ENCODE measurements at places on chromosomes 16 and 17.
A peak's percentile ranks its signal among the peaks of the same experiment; 100 is the strongest.

- DNase-seq, result no peak
- no peaks in the 10 kb centered on the region for H3K36me3 ChIP-seq
- H3K4me3 ChIP-seq, result no peak overlapping the region
Measured at GRCh38 chr17:79374087-79374689, 236.7 kb downstream of the RBFOX3 start.

- H3K27me3 ChIP-seq, result no peaks in the 10 kb centered on the region
- H3K36me3 ChIP-seq, result no peaks in the 10 kb centered on the region
- H3K4me3 ChIP-seq, result no peak overlapping the region
- H3K4me1 ChIP-seq, result no peaks in the 10 kb centered on the region
- no peak for DNase-seq
Measured at GRCh38 chr16:22618842-22619241, 108.2 kb downstream of the NPIPB5 start.

- no peak overlapping the region for H3K4me3 ChIP-seq
- no peaks in the 10 kb centered on the region for H3K27me3 ChIP-seq
- DNase-seq, result no peak
- H3K4me1 ChIP-seq, result peaks cover 47% of the 10 kb centered on the region
- peaks cover 40% of the 10 kb centered on the region for H3K36me3 ChIP-seq
Measured at GRCh38 chr16:89563639-89564392, 3.3 kb downstream of the RPL13 start.

DNA sequence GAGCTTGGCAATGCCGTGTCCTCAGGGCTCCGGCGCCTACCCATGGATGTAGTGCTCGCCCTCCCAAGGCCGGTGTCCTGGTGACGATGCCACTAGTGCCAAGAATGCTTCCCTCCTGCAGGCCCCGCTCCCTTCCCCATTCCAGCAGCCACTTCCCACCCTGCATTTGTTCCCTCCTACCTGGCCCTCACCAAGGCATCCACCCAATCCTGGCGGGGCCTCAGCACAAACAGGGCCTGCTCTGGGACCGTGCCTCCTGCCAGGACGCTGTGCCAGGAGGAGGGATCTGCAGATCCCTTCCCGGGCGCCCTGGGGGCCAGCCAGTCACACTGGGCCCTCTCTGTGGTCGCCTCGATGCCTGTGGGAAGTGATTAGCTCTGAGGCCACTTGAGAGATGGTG, 25.1 kb downstream of the ABR start:
- peaks cover 1% of the 10 kb centered on the region for H3K36me3 ChIP-seq
- peaks cover 12% of the 10 kb centered on the region for H3K4me1 ChIP-seq
- H3K27ac ChIP-seq, result no peak overlapping the region
- no peak overlapping the region for H3K4me3 ChIP-seq
- peak; percentile 81 for DNase-seq

DNA sequence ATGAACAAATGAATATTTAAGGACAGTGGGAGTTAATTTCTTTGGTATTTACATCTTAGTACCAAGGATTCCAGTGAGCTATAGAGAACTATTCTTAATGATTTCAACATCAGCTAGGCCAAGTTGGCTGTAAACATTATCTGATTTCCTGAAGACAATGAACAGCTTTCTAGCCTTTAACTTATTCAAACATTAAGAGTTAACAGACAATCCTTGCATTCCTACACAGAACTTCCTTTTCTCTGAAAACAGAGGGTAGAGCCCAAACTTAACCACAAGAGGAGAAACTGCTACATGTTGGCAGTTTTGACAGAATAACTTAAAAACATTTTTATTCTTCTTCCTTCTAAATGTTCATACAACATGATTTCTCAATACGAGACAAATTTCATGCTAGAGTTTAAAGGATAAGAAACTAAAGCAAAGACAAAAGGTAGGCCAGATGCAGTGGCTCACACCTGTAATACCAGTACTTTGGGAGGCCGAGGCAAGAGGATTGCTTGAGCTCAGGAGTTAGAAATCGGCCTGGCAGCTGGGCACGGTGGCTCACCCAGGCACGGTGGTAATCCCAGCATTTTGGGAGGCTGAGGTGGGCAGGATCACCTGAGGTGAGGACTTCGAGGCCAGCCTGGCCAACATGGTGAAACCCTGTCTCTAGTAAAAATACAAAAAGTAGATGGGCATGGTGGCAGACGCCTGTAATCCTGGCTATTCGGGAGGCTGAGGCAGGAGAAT, 4.4 kb downstream of the CRLF3 start:
- DNase-seq, result no peak
- H3K4me1 ChIP-seq, result peaks cover 22% of the 10 kb centered on the region
- no peaks in the 10 kb centered on the region for H3K27me3 ChIP-seq
- H3K36me3 ChIP-seq, result no peaks in the 10 kb centered on the region
- no peak overlapping the region for H3K27ac ChIP-seq

DNA sequence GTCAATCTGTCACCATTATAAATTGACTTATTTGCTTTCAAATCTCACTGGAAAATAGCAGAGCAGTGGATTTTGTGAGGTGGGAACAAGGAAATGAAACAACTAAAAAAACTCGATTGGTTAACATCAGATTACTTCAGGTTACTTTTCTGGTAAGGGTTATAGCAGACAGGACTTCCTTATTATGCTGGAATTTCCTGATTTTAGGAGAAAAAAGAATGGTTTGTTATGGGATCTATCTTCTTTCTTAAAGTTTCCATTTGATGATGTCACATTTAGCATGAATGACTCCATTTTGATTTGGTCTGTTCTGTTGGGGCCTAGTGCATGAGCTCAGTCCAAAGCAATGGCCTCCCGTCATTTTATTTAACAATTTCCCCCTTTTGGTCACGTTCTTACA, 210.6 kb downstream of the KCNJ2 start:
- H3K4me1 ChIP-seq, result no peaks in the 10 kb centered on the region
- no peaks in the 10 kb centered on the region for H3K27me3 ChIP-seq
- no peaks in the 10 kb centered on the region for H3K36me3 ChIP-seq
- DNase-seq, result no peak
- no peak overlapping the region for H3K27ac ChIP-seq
- no peak overlapping the region for H3K4me3 ChIP-seq

- peaks cover 46% of the 10 kb centered on the region for H3K4me1 ChIP-seq
- peak; percentile 73 for DNase-seq
- no peak overlapping the region for H3K4me3 ChIP-seq
- no peaks in the 10 kb centered on the region for H3K36me3 ChIP-seq
- H3K27me3 ChIP-seq, result no peaks in the 10 kb centered on the region
Measured at GRCh38 chr16:49701789-49702494, 154.0 kb downstream of the ZNF423 start.

- no peaks in the 10 kb centered on the region for H3K36me3 ChIP-seq
- peaks cover 12% of the 10 kb centered on the region for H3K4me1 ChIP-seq
- no peak overlapping the region for H3K27ac ChIP-seq
- no peaks in the 10 kb centered on the region for H3K27me3 ChIP-seq
Measured at GRCh38 chr16:87496447-87496801, 3.6 kb upstream of the ZCCHC14 start.

DNA sequence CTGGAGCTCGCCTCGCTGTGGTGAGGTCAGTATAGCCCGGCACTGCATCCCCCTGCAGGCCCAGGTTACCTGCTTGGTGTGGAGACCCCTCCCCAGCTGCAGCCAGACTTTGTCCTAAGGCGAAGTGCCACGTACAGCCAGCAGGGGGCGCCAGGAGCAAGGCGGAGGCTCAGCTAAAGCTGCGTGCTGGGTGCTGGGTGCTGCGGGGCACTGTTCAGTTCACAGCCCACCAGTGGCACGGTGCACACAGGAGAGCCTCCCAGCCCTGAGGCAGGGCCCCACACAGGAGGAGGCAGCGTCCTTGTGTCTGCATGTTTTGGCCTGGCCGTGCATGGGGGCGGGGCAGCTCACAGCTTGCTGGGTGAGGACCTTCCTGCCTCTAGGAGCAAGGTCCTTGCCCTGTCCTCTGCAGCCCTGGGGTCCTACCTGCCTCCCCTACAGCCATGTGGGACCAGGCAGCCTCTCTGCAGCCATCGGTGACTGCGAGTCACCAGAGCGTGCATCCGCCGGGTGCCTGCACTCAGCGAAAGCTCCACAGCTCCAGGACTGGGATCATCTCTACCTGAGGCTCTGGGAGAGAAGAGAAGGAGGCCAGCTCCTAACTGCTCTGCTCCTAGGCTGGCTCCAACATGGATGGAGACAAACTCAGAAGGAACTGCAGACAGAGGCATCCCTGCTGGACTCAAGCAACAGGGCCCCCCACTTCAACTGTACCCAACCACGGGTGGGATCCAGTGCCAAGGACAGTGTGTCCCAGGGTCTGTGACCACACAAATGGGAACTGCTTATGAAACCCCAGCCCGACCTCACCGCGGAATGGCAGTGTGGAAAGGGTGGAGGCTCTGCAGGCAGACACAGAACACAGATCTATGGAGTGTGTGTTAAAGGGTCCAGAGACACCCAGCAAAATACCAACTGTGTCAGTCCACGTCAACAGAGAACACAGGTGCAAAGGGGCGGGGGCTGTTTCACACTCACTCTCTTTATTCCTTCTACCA, 19.0 kb downstream of the SLC7A5 start:
- H3K27ac ChIP-seq, result no peak overlapping the region
- H3K4me3 ChIP-seq, result no peak overlapping the region
- no peaks in the 10 kb centered on the region for H3K27me3 ChIP-seq
- H3K36me3 ChIP-seq, result peaks cover 4% of the 10 kb centered on the region
- peaks cover 29% of the 10 kb centered on the region for H3K4me1 ChIP-seq

- DNase-seq, result no peak
- H3K36me3 ChIP-seq, result peaks cover 36% of the 10 kb centered on the region
- H3K27ac ChIP-seq, result no peak overlapping the region
- H3K4me1 ChIP-seq, result peaks cover 22% of the 10 kb centered on the region
- H3K27me3 ChIP-seq, result peaks cover 13% of the 10 kb centered on the region
Measured at GRCh38 chr16:88651989-88652761, 1.3 kb upstream of the CYBA start.

- no peak overlapping the region for H3K4me3 ChIP-seq
- no peaks in the 10 kb centered on the region for H3K27me3 ChIP-seq
- peak overlapping the region; percentile 12 for H3K27ac ChIP-seq
- H3K4me1 ChIP-seq, result peaks cover 3% of the 10 kb centered on the region
- peaks cover 45% of the 10 kb centered on the region for H3K36me3 ChIP-seq
- DNase-seq, result no peak
Measured at GRCh38 chr17:21297597-21297996, 13.1 kb downstream of the MAP2K3 start.

- no peak for DNase-seq
- no peaks in the 10 kb centered on the region for H3K36me3 ChIP-seq
- no peaks in the 10 kb centered on the region for H3K27me3 ChIP-seq
- no peak overlapping the region for H3K4me3 ChIP-seq
Measured at GRCh38 chr17:31744511-31744951, 114.5 kb downstream of the COPRS start.

DNA sequence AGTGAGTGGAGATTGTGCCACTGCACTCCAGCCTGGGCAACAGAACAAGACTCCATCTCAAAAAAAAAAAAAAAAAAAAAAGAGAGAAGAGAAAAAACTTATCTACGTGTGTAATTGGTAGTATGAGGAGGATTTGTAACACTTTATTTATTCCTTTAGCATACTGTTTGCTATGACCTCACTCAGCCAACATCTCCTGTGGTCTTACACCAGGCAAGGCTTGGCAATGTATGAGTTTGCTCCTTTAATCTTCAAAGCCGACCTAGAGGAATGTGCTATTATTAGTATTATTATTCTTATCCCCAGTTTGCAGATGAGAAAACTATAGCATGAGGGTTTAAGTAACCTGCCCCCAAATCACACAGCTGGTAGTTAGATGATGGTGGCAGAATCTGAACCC, 35.8 kb upstream of the HAPSTR1 start:
- H3K4me1 ChIP-seq, result no peaks in the 10 kb centered on the region
- H3K4me3 ChIP-seq, result no peak overlapping the region
- H3K36me3 ChIP-seq, result no peaks in the 10 kb centered on the region
- no peak overlapping the region for H3K27ac ChIP-seq
- H3K27me3 ChIP-seq, result no peaks in the 10 kb centered on the region
- no peak for DNase-seq

DNA sequence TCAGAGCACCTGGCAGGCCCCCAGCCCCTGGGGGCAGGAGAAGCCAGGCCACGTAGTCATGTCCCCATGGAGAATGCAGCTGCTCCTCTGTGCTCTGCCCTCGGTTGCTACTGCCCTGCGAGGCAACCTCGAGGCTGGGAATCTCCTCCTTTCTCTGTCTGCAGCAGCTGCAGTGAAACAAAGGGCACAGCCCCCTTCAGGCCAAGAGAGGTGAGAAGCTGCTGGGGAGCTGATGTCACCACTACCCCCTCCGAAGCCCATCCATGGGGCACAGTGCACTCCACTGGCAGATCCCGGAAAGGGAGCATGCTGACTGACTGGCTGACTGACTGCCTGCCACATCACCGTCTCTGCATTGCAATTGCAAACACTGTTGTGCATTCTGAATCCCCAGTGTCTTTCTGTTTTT, 103.7 kb downstream of the GRIN2A start:
- DNase-seq, result no peak
- no peaks in the 10 kb centered on the region for H3K27me3 ChIP-seq
- peaks cover 23% of the 10 kb centered on the region for H3K4me1 ChIP-seq
- no peak overlapping the region for H3K4me3 ChIP-seq
- no peaks in the 10 kb centered on the region for H3K36me3 ChIP-seq
- H3K27ac ChIP-seq, result no peak overlapping the region

GRCh38 chr16:15996432-15997109, 47.2 kb downstream of the ABCC1 start:
- peak; percentile 60 for DNase-seq
- H3K4me3 ChIP-seq, result no peak overlapping the region
- H3K27ac ChIP-seq, result no peak overlapping the region

DNA sequence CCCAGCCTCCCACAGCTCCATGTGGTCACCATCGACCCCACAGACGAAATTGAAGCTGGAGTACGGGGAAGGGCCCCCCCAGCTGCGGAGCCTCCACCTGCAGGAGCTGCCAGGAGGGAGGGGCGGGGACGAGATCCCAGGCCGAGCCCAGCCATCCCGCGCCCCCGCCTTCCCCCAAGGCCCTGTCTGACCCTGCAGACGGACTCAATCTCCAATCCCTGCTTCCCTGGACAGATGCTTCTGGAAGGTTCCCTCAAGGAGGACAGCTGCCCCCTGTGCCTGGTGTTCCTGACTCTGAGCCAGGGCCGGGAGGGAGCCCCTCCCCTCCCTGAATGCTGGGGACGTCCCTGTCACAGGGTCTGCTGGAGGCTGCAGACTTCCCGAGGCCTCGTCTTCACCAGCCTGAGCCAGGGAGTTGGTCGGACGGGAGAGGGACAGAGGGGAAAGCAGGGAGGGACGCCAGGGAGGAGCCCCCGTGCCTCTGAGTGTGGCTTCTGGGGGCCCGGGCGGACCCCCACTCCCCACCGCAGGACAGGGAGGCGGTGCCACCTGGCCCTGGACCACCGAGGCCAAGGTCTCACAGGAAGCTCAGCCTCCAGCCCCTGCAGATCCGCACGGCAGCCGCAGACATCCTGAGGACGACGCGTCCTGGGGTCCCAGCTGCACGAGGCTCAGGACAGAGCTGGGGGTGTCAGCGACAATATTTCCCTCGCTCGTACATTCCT, 21.3 kb upstream of the C1QTNF8 start:
- DNase-seq, result no peak
- H3K4me1 ChIP-seq, result no peaks in the 10 kb centered on the region
- no peaks in the 10 kb centered on the region for H3K36me3 ChIP-seq
- H3K27me3 ChIP-seq, result no peaks in the 10 kb centered on the region

DNA sequence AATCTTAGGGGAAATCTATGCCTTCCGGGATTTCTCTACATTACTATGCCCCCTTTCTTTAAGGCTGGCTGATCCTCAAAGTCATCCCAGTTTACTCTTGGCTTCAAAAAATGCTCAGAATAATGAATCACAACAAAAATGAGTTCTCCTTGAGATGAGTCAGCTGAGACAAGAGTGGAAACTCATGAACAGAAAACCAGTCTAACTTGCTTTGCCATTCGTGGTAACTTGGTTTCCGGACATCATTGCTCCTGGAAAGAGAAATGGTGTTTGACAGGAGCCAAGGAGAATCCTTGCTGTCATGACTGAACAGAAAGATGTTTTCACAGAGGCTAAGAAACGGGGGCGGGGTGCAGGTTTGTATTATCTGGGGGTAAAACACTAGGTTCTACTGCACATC, 435.6 kb upstream of the DYNLRB2 start:
- H3K27me3 ChIP-seq, result no peaks in the 10 kb centered on the region
- no peaks in the 10 kb centered on the region for H3K36me3 ChIP-seq
- H3K27ac ChIP-seq, result no peak overlapping the region
- H3K4me1 ChIP-seq, result no peaks in the 10 kb centered on the region
